H4 (cell line): ENCODE measurements at places on chromosomes 7 and 10. TPM values are rescaled to one million over a fixed set of nuclear protein-coding genes. Genes with fewer than 3 reads are reported as not detected.

DNA sequence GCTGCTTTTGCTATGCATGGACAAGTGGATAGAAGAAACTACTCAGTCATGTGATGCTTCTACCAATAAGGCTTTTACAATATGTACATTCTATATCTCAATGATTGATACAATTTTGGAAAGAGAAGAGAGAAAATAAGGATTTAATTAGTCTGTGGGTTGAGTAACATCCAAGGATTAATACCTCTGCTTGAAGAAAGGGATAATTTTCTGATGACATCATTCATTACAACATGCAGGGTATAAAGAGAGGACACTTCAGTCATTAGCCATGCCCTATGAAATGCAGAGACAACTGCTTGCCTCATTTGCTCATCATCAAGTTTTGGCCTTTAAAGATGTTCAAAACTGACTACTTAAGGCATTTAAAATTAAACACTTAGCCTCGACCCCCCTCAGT lies 237.3 kb downstream of the AHR start:
- DNase-seq = no peak

DNA sequence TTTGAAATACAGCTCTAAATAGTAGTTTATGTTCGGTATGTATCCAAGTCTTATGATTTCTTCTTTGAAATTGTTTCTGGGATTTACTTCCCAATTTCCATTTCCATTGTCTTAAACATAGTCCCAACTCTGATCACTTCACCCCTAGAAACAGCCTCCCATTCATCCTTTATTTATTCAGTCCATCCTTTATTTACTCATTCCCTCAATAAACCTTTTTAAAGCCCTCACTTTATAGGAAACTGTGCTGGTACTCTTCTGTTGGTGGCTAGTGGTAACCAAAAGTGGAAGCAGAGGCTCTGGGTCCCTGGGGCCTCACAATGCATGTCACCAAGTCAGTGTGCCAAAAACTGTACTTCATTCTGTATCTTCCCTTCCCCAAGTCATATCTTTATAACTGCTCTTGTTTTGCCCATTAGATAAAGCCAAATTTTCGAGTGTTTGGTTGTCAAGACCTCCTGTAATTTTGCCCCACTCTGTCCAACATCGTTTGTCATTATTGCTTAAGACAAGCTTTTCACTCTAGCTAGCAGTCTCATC lies 3.9 kb upstream of the EPC1 start:
- no peak for DNase-seq

DNA sequence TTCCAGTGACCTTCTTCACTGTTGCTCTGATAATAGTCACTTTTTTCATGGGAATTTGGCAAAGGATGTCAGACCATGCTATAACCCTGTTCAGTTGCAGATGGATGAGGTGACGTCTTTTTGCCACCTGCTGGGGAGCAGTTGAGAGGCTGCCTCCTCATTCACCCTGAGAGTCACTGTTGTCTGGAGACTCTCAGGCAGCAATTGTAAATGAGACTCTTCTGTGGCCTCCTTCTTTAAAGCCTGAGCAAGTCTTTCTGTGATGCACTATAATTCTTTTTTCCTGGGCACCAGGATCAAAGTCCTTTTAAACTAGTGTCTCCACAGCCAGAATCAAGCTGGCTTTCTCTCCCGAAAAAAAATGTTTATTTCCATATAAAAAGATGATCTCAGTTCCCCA lies 345.1 kb downstream of the ARL4A start:
- no peak for DNase-seq

DNA sequence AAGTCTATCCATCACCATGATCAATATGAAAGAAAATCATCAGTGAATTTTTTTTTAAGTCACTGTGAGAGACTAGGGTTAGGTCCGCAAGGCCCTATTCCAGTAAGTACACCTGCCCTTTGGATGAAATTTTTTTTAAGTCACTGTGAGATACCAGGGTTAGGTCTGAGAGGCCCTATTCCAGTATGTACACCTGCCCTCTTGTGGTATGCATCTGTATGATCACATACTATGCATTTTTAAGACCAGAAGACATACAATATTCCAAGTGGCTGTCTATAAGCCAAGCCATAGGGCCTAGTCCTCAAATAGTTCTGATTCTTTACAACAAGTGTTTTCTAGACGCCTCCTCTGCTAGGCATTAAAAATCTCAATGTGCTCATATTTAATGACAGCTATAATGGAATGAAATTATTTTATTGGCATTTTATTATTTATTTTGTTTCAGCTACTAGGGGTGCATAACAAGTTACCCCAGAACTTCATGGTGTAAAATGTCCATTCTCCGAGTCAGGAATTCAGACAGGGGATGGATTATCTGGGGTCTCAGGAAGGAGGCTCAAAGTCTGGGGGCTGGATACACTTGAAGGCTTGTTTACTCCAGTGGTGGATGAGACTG lies 53.1 kb downstream of the TEX36 start:
- DNase-seq = peak; percentile 68

DNA sequence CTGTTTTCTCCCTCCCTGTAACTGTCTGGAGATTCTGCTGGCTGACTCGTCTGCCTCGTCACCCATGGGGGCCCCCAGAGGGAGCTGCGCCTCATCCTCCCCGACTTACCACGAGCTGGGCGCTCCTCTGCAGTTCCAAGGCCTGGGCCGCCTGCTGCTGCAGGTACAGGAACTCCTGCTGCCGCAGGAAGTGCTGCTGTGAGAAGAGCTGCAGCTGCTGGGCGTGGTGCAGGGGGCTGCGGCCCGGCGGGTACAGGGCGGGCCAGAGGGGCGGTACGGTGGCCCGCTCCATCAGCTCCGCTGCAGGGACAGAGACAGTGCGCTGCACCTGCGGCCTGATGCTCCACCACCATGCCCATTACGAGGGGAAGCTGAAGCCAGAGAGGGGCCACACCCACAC lies 47.7 kb downstream of the TNRC18 start:
- DNase-seq = no peak

- DNase-seq = no peak
Measured at GRCh38 chr10:118572256-118573041, 23.0 kb downstream of the PRLHR start.

DNA sequence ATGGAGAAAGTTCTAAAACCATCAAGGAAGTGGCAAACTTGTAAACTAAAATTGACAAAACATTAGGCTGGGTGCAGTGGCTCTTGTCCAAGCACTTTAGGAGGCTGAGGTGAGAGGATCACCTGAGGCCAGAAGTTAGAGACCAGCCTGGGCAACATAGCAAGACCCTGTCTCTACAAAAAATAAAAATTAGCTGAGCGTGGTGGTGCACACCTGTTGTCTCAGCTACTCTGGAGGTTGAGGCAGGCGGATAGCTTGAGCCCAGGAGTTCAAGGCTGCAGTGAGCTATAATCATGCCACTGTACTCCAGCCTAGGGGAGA lies 29.4 kb upstream of the HNRNPH3 start:
- no peak for DNase-seq

DNA sequence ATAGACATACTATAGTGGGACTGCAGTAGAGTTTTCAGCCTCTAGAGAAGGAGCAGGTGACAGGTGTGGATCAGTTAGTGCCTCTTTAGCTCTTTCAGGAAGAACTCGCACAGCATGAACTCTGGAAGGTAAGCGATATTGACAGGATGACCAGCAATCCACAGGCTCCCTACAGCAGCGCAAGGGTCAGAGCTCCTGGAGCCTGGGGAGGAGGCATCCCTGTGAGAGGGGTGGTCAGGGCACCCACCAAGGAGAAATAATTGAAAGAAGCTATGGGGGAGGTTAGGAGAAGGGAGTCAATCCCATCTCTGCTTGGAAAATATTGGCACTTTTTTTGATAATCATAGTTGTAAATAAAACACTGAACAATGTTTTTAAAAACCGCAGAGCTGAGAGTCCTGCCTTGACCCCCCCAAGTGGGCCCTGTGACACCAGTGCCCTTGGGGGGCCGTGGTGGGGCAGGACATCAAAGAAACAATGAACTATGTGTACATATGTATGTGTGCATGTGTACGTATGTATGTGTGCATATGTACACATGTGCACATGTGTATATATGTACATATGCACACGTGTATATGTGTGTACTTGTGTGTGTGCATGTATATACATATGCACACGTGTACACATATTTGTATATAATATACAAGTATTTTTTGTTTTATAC lies 13.8 kb downstream of the AKR1C3 start:
- no peak for DNase-seq

DNA sequence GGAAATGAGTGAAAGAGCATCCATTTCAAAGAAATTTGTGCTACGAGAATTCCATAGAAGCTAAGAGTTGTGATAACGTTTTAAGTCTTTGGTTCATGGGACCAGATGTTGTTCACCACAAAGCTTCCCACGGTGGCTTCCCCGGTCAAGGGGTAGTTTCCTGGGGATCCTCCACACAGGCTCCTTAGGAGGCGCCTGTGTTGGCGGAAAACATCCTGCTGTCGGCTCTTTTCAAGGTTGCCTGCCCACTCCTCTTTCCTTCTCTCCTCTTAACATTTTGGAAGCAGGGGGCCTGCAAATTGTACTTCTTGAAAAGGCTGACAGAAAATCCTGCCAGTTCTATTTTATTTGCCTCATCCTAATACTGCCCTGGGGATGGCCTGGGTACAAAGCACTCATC lies 398.6 kb downstream of the SORCS1 start:
- DNase-seq = no peak

- DNase-seq = no peak
Measured at GRCh38 chr10:62647375-62648092, 157.0 kb upstream of the ADO start.

GRCh38 chr7:151249034-151249731 lies 689 bp upstream of the SMARCD3 start:
- peak; percentile 46 for DNase-seq

DNA sequence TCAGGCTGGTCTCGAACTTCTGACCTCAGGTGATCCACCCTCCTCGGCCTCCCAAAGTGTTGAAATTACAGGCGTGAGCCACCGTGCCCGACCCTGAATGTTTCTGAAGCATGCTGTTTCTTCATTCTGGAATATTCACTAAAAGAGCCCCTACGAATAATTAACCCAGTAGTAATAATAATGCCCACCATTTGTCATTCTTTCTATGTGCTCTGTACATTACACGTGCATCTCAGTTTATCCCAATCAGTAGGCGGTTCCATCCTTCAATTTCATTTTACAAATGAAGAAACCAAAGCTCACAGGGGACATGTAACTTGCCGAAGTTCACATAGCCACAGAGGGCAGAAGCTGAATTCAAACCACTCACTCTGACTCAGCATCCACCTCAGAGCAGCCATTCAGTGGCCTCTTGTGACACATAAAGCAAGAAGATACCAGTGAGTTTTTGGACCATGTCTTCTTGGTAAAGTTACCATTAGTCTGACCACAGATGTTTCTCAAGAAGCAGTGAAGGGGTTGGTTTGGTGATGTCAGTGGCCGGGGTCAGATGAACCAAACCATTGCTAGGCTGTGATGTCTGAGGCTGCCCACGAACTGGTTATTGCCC lies 71.9 kb upstream of the DUSP5 start:
- peak; percentile 94 for DNase-seq

DNA sequence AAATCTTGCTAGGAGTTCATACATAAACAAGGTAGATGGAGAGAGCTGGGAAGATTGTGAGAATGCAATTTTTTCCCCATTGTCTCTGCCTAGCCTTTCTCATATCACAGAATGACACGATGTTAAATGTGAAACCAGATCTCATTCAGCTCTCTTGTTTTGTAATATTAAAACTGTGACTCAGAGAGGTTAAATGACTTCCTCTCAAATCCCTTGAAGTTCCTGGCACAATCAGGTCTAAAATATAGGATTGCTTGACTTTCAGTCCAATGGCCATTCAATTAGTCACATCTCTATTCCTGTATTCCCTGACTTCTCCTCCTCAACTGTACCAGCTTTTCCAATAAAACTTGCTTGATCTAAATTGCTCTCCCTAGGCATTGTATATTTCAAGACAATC lies 3.1 kb downstream of the ANKRD22 start:
- DNase-seq = peak; percentile 60

DNA sequence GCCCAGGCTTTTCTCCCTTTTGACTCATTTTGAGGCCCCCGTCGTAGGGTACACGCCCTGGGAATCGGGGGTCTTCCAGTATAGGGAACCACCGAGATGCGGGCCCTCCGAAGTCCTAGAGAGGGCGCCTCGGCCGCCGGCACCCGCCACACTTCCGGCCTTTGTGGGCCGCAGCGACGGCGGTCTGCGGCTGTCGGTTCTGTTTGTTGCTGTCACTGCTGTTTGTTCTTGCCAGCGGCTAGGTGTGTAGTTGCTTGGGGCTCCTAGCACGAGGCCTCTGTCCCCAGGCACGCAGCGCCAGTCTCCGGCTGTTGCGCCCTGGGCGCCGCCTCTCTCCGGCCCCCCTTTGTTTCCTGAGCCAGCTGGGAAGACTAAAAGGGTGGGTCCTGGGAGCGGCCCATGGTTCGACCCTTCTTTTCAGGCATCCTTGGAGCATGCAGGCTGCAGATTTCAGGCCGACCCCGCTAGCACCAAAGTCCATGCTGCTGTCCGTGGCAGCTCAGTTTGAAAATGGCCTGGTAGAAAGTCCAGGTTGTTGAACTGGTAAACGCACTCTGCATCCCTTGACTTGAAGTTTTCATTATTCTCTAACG lies 17.8 kb upstream of the ZKSCAN1 start:
- no peak for DNase-seq

- DNase-seq = no peak
Measured at GRCh38 chr10:102003541-102003940, 52.4 kb downstream of the ARMH3 start.

DNA sequence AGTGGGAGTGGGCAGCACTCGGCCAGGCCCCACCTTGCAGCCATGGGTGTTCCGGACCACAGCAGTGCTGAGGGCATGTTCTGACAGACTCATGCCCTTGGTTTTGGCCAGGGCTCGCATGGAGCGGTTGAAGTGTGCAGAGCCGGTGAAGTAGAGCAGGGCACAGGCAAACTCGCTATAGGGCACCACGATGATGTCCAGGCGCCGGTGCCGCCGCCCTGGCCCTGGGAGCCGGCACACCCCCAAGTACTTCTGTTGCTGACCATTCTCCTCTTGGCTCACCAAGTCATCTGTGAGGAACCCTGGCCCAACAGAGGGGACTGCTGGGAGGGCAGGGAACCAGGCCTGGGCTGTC lies 8.6 kb downstream of the POLL start:
- DNase-seq = no peak

- no peak for DNase-seq
Measured at GRCh38 chr7:36792421-36792820, 68.1 kb upstream of the AOAH start.

The CALML3 gene
- not detected in 2 replicates for total RNA-seq

The TTYH3 gene
- 25.2 and 25.3 TPM in 2 replicates for total RNA-seq

The NPSR1 gene
- total RNA-seq = not detected in 2 replicates

The AFAP1L2 gene
- total RNA-seq = 0.70 and 1.3 TPM in 2 replicates

The SERPINE1 gene
- total RNA-seq = 11.1 and 12.7 TPM in 2 replicates

The CISD1 gene
- total RNA-seq = 90.1 and 90.2 TPM in 2 replicates

The TMEM184A gene
- 2.3 and 4.4 TPM in 2 replicates for total RNA-seq

The GJD4 gene
- total RNA-seq = not detected in 2 replicates

The SLC25A28 gene
- 7.1 and 19.8 TPM in 2 replicates for total RNA-seq

The CYP26A1 gene
- total RNA-seq = not detected in 2 replicates

The OPTN gene
- total RNA-seq = 13.1 and 13.7 TPM in 2 replicates

The SLC29A3 gene
- total RNA-seq = 2.1 and 3.3 TPM in 2 replicates

The LRGUK gene
- total RNA-seq = 0.04 TPM in 1 of 2 replicates, not detected in the other

The METTL27 gene
- 0.48 and 3.3 TPM in 2 replicates for total RNA-seq

The PAPSS2 gene
- total RNA-seq = 0.17 TPM in 1 of 2 replicates, not detected in the other

The POMZP3 gene
- 2.7 and 5.1 TPM in 2 replicates for total RNA-seq

The FAM241B gene
- total RNA-seq = 1.7 and 3.3 TPM in 2 replicates
